ENCODE measurements at places on chromosomes 5 and 9.
A peak's percentile ranks its signal among the peaks of the same experiment; 100 is the strongest.

- DNase-seq = no peak
Observed at GRCh38 chr9:115764645-115765044, 388.9 kb upstream of the PAPPA start.

- DNase-seq = no peak
Observed at GRCh38 chr9:132239518-132239917, 77.7 kb downstream of the NTNG2 start.

DNA sequence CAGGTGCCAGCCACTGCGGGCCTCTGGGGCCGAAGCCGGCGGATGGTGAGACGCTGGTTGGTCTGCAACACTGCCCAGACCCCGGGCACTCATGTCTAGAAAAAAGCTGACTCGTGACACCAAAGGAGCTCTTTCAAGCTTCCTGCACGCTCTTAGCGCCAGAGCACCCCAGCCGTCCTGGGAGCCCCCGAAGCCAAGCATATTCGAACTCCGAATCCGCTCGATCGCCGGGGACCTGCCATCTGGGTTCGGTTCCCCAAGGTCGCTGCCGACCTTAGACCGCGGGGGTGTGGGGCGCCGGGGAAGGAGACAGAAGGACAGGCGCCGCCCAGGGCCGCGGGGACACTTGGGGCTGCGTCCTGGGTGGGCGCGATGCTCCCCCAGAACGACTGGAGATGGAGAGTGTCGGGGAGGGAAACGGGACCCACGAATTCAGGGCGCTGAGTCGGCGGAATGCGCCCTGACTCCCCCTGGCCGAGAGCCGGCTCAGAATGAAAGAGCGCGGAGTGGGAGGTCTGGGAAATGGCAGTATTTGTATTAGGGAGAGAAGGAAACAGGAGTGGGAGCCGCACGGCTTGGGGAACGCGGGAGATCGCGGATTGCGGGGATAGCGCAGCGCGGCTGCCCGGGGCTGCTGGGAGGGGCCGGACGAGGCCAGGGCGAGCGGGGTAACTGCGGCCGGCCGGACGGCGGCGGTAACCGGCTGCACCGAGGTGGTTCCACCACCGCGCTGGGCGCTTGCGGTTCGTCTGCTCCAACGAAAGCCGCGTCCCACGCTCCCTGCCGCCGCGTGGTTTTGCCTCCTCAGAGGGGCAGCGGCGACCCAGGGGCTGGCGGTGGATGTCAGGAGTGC lies 20.1 kb upstream of the MARCHF6 start:
- DNase-seq = peak; percentile 37

GRCh38 chr5:109553846-109554245 lies 135.9 kb upstream of the MAN2A1 start:
- DNase-seq = no peak

GRCh38 chr5:15791274-15791673 lies 291.3 kb downstream of the FBXL7 start:
- no peak for DNase-seq

GRCh38 chr9:38208206-38208901 lies 139.3 kb upstream of the SHB start:
- no peak for DNase-seq

GRCh38 chr5:141051521-141051866 lies 320 bp downstream of the PCDHB1 start:
- no peak for DNase-seq

DNA sequence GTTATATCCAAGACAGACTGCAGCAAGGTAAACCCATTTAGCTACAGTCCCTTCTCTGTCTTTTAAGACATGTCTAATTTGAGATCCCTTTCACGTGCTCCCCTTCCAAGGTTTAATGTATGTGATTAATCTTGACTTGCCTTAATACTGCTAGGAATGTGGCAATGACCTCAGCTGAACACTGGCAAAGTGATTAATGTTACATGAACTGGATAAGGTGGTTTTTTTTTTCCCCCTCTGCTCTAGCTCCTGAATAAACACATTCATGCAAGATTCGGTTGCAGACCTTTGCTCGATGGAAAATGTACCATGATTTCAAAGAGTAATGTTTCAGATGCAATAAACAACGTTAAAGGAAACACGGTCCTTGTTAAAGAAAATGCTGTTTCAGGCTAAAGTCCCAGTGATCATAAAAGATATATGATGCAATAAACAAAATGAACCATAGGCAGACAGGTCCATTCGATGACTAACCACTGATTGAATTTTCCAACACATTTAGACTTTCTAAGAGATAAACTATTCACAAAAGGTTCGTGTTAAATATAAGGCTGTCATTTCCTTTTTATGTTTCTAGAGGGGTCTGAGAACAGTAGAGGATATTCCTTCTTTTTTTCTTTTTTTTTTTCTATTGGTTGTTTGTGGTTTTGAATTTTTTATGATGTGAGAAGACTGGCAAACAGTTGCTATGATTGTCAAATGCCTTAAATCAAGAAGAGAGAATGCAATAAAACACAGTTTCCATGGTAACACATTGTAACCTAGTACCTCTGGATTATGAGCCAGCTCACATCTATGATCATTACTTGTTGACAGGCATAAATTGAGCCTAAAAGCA lies 44.7 kb upstream of the ZNF608 start:
- DNase-seq = no peak

DNA sequence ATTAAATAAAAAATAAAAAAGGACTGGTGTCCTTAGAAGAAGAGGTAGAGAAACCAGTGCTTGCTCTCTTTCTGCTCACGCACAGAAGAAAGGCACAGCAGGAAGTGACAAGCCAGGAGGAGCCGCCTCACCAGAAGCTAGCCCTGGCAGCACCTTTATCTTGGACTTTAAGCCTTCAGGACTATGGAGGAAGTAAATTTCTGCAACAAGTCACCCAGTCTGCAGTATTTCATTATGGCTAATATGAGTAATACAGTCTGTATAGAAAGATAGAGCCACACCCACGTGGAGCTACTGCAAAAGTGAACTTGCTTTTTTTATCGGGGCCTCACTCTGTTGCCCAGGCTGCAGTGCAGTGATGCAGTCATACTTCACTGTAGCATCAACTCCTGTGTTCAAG lies 68.4 kb downstream of the PDZD2 start:
- DNase-seq = no peak

GRCh38 chr5:10745133-10745532 lies 15.9 kb downstream of the DAP start:
- DNase-seq = no peak

DNA sequence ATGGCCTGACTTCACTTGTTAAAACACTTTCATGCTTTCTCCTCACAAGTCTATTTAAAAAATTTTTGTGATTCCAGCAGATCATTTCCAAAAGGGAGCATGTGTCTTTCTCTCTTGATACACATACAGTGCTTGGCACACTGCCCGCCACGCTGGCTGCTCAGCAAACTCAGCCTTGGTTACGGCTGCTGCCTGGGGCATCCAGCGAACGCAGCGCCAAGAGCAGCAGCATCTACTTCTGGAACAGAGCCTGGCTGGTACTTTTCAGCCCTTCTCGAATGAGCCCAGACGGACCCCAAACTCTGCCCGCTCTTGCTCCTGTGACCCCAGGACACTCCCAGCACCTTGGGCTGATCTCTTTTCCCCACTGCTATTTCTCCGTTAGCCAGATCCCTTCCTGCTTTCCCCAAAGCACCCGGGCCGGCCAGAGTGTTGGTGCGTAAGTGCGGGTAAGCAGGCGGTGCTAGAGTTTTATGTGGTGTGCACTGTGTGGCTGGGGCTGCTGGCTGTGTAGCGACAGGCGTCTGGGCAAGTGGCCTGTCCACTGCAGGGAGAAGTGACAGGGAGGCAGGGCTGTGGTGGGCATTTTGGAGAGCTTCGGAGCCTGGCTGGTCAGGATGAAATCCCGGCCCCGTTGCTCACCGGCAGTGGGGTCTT lies 73.2 kb downstream of the SH3PXD2B start:
- no peak for DNase-seq

- DNase-seq = peak; percentile 49
Observed at GRCh38 chr5:132662925-132663770, 5.2 kb downstream of the IL13 start.

DNA sequence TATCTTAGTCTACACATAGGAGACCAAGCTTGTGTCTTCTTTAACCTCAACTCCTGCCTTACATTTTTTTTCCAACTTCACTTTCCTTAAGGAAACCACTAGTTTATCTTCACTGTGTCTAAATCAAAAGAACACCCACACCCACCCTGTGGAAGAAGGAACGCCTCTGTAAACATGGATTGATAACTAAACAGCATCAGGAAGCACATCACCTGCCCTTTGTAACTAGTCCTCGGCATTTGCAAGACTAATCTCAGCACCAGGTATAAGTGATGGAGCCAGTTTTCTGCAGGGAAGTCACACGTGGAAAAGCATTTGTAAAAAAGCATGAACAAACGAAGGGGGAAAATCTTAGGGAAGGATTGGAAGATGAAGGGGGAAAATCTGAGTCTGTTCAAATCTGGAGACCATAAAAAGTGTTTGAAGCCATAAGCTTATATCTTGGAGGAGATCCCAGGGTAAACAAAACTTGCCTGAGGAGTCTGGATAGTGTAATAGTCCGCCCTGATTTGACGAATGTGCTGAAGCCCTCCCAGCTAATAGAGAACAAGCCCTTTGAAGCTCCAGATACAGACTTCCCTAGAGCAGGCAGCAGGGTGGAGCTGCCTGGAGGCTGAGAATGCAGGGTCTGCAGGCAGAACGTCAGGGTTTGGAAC lies 117.3 kb upstream of the LHFPL2 start:
- no peak for DNase-seq

DNA sequence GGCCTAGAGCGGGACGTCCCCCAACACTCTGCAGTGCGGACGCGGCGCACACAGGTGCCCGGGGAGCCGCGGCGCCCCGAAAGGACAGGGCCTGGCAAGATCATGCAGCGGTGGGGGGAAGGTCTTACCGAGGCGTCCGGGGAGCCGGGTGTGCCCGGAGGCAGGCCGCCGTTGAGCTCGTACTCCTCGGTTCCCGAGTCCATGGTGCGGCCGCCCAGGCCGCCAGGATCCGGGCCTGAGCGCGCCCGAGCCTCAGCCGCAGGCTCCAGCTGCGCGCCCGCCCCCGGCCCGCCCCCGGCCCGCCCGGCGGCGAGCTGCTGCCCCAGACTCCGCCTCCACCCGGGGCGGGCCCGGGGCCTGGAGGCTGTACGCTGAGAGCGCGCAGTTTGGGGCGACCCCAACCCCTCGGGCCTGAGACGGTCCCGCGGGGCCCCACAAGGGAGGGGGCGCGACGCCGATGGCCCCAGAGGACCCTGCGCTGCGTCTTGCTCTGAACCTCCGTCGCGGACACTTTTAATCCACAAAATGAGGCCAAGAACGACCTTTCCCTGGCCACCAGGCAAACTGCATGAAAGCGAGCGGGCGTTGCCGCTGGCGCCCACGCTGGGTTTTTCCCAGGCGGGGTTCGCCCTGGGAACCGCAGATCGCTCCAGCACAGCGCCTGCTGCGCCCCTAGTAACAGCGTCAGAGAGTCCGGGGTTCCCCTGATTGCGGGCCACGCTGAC lies at the start of gene NINJ1:
Gene NINJ1 (minus strand): TSS at position 237 of the 725 bp plus-strand sequence. CDS start 34 bp downstream, at position 203.
- DNase-seq = peak; percentile 86

DNA sequence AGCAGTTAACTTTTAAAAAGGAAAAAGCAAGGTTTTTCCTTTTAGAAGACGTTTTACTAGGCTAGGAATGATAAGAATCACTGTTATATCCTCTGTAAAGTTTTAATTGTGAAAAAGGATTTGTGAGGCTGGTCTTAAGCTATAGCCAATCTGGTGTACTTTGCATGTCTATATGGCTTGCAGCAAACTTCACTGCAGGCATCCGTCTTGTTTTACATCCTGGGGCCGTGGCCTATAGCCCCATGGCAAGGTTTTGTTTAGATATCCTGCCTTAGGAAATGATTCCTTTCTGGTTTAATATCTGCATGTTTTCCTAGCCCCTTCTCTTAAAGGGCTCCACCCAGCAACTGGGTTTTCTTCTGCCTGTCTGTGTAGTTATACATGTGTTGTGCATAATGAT lies 272.8 kb downstream of the ICE1 start:
- DNase-seq = no peak

GRCh38 chr9:649128-650074 lies 192.1 kb upstream of the DMRT1 start:
- DNase-seq = no peak

DNA sequence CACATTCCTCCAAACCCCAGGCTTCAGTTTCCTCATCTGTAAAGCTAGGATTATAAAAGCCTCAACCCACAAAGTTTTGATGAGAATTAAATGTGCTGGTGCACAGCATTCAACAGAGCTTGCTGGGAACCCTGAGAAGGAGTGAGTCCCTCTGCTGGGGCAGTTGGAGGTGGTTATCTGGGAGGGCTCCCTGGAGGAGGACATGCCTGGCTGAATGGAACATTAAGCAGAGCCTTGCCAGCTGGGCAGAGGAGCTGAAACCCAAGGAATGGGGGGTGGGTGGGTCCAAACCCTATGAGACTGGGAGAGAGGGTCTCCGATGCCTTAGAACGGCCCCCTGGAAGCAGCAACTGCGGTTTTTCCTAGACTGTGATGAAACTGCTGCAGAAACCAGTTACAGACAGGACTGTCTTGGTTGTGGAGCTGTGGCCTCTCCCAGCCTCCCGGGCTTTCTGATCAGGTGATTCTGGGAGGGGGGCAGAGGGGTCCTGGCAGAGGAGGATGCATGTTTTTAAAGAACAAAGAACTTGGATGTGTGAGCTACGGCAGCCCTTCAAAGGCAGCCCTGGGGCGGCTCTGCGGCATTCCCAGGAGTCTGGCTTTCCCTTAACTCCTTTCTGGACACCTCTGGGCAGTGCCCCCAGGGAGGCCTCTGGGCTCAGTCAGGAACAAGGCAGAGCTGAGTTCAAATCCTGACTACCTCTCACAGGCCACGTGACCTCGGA lies 20.8 kb downstream of the FIBCD1 start:
- no peak for DNase-seq

Measured in germinal center (tissue), 1 donor.